ENCODE measurements at places on chromosomes 16 and 17.

GRCh38 chr17:40794466-40794865, 5.3 kb downstream of the KRT28 start:
- DNase-seq: no peak

DNA sequence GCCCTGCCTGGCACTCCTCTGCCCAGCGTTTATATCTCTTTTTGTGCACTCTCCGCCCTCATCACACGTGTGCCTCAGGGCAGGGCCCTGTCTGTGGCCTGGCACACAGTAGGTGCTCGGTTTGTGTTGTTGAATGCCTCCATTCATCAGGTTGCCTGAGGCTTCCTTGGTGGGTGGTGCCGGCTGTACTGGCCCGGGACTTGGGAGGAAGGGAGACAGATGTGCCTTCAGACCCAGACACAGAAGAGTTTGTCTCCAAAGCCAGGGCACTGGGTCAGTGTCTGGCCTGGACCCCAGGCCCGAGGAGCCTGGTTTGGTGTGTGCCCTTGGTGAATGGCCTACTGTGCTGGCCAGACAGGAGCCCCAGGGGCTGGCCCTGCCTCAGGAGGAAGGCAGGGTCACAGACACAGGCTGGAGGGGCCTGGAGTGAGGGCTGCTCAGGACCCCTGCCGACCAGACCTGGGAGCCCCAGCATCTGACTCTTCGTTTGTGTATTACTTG, 71.6 kb downstream of the RAI1 start:
- no peak for DNase-seq

DNA sequence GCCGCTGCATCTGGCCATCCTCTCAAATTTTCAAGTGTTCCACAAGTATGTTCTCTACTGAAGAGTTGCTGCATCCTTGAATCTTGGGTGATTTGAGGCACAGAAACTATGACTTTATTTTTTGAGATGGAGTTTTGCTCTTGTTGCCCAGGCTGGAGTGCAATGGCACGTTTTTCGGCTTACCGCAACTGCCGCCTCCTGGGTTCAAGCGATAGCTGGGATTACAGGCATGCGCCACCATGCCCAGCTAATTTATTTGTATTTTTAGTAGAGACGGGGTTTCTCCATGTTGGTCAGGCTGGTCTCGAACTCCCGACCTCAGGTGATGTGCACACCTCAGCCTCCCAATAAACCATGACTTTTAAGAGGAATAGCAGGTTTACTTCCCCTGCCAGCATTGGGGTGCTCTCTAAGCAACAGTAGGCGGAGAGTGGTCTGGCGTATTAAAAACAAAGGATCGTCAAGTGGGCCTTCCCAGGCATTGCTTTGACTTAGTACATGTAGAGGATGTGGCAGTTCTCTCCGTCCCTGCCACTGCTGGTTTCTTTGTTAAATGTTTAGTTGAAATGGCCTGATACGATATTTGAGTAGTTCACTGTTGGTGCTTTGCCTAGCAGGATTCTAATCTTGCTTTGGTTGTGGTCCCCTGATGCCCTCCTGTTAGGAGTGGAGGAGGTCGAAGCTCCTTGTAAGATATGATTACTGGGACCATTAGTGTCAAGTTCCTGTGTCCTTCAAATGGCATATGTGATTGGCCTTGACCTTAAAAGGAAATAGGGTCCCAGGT, 9.5 kb downstream of the PYCARD start:
- DNase-seq: no peak

- no peak for DNase-seq
Measured at GRCh38 chr16:72092832-72093447, 480 bp downstream of the TXNL4B start.

DNA sequence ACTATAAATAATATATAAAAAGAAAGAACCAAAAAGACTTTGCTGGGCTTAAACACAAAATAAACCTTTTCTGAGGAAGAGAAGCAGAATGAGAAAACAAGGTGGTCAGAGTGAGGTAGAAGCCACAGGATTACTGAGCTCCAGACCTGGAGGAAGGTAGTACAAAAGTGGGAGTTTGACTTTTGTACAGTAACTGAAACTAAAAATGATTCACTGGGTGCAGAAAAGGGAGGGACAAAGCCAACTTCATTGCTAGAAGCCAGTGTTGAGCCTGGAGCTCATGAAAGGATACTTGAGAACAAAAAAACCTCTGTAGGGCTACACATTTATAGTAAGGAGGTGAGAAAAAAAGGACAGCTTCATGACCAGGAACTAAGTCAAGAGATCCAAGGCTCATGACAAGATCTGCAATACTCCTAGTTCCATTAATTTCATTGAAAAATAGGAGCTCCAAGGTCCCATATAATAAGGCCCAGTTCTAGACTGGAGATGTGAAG, 45.5 kb downstream of the PKD1L3 start:
- DNase-seq: no peak

GRCh38 chr17:39605492-39606433, 2.0 kb downstream of the NEUROD2 start:
- no peak for DNase-seq

DNA sequence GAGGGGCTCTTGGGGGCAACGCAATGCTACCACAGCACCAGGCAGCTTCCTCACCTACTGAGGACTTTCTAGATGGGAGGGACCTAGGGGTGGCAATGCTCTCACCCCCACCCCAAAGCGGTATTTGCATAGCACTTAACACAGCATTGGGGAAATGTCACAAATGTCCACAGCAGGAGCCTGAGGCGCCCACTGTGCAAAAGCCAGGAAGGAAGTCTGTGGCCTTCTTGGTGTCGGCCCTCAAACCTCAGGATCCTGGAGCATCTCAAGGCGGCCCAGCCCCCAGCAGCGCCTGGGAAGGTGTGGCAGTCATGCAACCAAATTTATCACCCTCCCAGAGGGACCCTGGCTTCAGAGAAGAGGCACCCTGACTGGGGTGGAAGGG, 45.3 kb downstream of the WNT3 start:
- no peak for DNase-seq

DNA sequence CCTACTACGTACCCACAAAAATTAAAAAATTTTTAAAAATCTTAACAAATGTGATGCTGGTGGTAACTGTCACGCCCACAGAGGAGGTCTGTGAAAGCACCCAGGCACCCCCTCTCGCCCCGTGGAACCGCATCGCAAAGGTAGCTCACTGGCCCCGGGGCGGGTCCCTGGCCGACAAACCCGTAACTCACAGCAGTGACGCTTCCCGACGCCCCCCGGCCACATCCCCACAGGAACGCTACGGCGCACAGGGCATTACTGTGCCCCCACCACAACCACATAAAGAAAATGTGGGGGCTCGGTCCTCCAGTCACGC, 366 bp downstream of the ANKS3 start:
- no peak for DNase-seq

GRCh38 chr17:19338031-19338990, 24.2 kb downstream of the B9D1 start:
- peak; percentile 66 for DNase-seq

DNA sequence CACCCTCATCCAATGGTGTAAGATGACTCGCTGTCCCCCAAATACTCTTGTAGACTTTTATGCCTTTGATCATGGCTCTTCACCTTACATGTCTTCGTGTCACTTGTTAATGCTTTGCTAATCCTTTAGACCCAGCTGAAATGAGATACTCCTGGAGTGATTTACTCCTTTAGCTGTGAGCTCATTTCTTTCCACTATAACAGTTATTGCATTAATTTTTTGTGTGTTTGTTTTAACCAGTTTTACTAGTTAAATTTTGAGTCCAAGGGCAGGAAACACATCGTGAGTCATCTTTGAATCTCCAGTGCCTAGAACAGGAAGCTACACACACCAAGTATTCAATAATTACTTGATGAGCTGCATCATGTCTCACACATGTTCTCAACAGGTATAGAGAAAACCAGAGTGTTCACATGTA, 6.5 kb upstream of the CTCF start:
- DNase-seq: peak; percentile 71

DNA sequence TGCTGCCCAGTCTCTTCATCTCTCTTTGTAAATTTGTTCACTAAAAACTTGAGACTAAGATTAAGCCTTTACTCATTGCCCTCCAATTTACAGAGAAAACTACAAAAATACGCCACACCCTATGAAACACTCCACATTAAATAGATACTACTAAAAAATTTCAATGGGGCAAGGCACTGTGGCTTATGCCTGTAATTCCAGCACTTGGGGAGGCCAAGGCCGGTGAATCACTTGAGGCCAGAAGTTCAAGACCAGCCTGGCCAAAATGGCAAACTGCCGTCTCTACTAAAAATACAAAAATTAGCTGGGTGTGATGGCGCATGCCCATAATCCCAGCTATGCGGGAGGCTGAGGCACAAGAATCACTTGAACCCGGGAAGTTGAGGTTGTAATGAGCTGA, 3.8 kb downstream of the UBE2O start:
- DNase-seq: no peak

DNA sequence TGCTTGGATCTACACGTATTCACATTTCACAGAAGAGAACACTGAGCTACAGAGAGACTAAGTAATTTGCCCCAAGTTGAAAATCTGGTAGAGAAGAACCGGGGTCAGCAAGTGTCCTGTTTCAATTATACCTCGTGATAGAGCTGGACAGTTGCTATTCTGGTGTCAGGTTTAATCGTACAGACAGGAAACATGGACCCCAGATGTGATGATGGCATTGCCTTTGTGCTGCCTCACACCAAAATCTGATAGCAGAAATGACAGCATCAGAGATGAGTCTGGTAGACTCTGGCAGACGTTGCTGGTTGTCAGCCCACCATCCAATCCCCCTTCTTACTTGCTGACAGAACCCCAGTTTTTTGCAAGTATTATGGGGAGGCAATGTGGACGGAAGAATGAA, 112.1 kb upstream of the FOXF1 start:
- no peak for DNase-seq

All from CD4-positive, alpha-beta T cell treated with Interleukin-17A for 1 hour (primary cell).